ENCODE measurements at places on chromosomes 2 and 18.

- DNase-seq, result no peak
Observed at GRCh38 chr2:49714454-49714853, 560.1 kb upstream of the FSHR start.

DNA sequence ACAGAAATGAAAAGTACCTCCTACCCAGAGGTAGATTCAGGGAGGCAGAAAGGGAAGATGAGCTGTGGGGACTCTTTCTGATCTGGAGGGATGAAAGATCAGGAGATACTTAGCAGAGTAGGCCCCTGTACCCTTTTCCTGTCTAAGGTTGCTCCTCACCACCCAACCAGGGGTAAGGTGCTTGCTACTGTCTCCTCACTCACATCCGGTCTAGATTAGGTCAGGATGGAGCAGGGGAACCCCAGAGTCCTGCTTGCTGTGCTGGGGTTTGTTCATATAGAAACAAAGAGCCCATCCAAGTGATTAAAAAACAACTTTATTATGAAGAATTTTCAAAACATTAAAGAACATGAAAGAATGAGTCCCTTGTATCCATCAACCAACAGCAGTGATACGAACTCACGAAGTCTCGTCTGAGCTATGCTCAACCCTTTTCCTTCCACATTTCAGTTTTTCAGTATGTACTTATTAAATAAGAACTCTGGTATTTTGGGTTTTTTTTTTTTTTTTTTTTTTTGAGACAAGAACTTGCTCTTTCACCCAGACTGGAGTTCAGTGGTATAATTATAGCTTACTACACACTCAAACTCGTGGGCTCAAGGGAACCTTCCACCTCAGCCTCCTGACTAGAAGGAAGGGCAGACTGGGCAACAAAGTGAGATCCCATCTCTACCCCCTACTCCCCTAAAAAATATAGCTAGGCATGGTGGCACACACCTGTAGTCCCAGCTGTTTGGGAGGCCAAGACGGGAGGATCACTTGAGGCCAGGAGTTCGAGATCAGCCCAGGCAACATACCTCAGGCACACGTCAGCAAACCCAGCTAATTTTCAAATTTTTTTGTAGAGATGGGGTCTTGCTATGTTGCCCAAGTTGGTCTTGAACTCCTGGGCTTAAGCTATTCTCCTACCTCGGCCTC lies 28.5 kb upstream of the MCFD2 start:
- no peak for DNase-seq

- DNase-seq, result peak; percentile 52
Observed at GRCh38 chr18:69948919-69949537, 1.4 kb upstream of the CD226 start.

- DNase-seq, result peak; percentile 83
Observed at GRCh38 chr2:88671786-88672427, 19.6 kb upstream of the RPIA start.

GRCh38 chr2:7378591-7378990 lies 461.4 kb downstream of the RNF144A start:
- DNase-seq, result no peak

GRCh38 chr2:20229322-20230113 lies 4.6 kb upstream of the SDC1 start:
- no peak for DNase-seq

DNA sequence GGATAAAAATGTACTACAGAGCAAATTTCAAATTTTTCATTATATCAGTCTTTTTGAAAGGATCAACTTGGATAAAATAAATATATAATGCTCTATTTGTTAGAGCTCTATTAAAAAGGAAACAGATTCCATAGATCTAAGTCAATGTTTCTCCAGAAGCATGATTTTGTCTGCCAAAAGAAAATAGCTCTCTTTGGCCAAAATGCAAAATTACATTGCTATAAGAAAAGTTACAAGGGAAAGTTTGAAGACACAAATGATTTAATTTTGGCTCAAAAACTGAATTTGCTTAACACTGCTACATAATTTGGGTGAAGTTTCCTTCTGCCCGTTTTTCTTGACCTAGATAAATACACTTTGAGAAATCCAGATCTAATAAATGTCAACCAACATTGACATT lies 15.7 kb downstream of the C2orf69 start:
- DNase-seq, result no peak

- DNase-seq, result no peak
Observed at GRCh38 chr2:96541398-96542152, 5.0 kb downstream of the ARID5A start.

- no peak for DNase-seq
Observed at GRCh38 chr18:75124551-75124950, 84.4 kb downstream of the PTGR3 start.

GRCh38 chr2:130853391-130853790 lies 16.7 kb downstream of the ARHGEF4 start:
- no peak for DNase-seq

DNA sequence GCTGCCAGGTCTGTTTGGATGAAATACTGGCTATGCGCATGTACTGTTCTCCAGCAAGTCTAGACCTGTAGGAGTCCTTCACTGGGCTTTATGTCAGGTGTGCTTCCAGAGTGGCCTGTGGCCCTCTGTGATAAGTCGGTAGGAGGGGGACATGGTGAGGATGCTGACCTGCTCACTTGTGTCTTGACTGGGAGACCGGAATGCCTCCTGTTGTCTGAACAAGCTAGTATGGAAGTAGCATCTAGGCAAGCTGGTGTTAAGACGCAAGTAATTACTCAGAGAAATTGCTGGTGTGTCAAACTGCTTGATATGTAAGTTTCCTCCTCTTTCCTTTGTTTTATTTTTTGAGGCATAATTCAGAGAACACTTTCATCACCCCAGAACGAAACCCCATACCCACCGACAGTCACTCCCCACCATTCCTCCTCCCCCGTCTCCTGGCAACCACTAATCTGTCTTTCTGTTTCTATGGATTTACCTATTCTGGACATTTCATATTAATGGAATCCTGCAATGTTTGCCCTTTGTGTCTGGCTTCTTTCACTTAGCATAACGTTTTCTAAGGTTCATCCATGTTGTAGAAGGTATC lies 76.4 kb downstream of the TMEM247 start:
- DNase-seq, result no peak

GRCh38 chr2:173457366-173457765 lies 102.7 kb downstream of the CDCA7 start:
- no peak for DNase-seq

DNA sequence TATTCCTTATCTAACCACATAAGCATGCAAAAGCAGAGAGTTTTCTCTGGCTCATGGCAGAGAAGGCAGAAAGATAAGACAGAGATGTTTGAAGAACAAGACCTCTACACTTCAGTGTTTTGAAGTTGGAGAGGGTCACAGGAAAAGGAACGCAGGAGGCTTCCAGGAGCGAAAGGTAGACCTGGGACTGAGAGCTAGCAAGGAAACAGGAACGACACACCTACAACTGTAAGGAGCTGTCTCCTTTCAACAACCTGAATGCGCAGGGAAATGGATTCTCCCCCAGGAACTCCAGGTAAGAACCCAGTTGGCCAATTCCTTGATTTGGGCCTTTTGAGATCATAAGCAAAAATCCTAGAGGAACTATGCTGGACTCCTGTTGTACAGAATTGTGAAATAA lies 746.6 kb upstream of the DDX18 start:
- no peak for DNase-seq

GRCh38 chr18:22110461-22110924 lies 58.9 kb upstream of the GATA6 start:
- no peak for DNase-seq

- DNase-seq, result no peak
Observed at GRCh38 chr18:10525371-10525691, 496 bp upstream of the NAPG start.

DNA sequence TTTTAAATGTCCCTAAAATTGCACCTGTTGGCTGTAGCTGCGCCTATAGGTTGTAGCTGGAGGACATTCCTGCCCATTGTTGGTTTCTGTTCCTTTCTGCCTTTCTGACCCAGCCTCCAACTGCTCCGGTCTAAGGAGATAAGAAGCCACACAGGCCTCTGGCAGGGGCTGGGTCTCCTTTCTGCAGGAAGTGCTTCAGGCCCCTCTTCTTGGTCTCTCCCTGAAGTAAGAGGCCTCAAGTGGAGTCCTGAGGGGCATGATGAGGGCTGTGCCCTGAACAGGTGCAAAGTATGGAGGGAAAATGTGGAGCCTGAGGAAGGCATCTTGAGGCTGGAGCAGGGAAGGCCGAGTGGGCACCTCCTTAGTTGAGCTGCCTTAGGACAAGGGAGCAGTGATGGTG lies 10.4 kb upstream of the SFTPB start:
- DNase-seq, result no peak

DNA sequence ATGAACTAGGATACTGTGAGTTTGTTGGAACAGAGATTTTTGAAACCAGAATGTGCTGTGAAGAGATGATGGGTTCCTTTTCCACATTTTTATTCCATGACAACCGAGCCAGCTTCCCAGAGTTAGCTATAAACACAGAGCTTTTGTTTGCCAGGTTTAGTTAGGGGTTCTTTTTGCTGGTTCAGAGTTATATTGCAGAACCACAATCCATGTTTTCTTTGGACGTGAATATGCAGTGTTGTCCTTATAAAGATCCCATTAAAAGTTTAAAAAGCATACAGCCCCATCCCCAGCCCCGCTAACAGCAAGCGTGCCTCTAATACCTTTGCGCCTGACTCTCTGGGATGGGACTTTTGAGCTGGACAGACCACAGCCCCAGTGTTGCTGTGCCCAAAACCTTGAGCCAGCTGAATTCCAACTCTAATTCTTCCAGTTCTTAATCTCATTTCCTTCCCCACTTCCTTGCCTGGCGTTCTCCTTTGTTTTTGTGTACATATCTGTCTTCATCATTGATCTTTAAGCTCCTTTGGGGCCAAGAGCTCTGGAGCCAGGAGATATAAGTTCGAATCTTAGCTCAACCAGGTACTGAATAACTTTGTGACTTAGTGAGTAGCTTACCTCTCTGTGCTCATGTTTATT lies 72.3 kb downstream of the SPATS2L start:
- peak; percentile 57 for DNase-seq
